ENCODE measurements at places on chromosomes 13 and 19.
A peak's percentile ranks its signal among the peaks of the same experiment; 100 is the strongest.

DNA sequence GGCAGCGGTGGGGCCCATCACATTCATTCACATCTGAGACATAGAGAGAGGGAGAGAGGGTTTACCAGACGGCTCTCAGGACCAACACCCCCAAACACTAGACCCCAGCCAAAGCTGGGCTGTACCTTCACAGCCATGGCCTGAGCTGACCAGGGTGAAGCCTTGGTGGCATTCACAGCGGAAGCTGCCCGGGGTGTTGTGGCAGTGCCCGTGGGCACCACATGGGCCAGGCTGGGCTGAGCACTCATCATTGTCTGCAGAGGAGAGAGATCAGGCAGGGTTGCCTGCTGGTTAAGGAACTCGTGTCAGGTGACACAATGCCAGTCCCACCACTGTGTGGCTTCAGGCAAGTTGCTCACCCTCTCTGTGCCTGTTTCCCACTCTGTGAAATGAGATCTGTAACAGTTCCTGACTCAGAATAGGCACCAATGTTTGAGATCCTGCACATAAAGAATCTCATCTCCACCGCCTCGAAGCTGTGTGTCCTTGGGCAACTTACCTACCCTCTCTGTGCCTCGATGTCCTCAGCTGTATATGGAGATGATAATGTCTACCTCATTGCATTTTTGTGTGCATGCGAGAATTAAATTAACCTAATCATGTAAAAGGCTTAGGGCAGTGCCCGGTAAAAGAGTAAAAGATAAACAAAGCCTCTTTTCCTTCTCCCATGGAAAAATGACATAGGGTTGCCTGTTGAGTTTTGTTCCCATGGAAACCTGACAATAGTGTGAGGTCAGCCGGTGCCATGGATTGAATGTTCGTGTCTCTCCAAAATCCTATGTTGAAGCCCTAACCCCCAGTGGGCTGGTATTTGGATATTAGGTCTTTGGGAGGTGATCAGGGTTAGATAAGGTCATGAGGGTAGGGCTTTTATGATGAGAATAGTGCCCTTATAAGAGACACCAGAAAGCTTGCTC, 22.9 kb downstream of the CCL25 start:
- DNase-seq: no peak

- DNase-seq: no peak
Measured at GRCh38 chr19:33269016-33269415, 33.3 kb downstream of the CEBPA start.

GRCh38 chr13:83531022-83531421, 351.3 kb downstream of the SLITRK1 start:
- DNase-seq: no peak

- DNase-seq: no peak
Measured at GRCh38 chr19:58021541-58022282, 12.1 kb upstream of the ZSCAN1 start.

GRCh38 chr13:44903574-44903985, 85.7 kb downstream of the NUFIP1 start:
- DNase-seq: peak; percentile 86

DNA sequence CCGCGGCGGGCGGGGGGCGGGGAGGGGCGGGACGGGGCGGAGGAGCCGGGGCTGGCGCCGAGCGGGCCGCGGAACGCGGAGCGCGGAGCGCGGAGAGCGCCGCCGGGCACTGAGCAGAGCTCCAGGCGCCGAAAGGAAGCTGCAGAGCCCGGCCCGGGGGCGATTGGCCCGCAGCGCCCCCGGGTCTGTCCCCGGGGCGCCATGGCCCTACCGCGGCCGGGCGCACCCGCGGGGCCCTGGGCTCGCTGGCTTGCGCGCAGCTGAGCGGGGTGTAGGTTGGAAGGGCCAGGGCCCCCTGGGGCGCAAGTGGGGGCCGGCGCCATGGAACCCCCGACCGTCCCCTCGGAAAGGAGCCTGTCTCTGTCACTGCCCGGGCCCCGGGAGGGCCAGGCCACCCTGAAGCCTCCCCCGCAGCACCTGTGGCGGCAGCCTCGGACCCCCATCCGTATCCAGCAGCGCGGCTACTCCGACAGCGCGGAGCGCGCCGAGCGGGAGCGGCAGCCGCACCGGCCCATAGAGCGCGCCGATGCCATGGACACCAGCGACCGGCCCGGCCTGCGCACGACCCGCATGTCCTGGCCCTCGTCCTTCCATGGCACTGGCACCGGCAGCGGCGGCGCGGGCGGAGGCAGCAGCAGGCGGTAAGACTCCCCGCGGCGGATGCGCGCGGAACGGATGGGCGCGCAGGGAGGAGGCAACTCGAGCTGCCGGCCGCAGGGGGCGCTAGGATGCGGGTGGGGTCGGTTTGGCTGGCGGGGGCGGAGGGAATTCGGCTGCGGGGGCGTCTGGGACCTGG, at the start of gene PDE4A:
PDE4A (plus strand) TSS at position 95 of the 796 bp plus-strand sequence; CDS start at position 322, 227 bp downstream.
- DNase-seq: no peak

DNA sequence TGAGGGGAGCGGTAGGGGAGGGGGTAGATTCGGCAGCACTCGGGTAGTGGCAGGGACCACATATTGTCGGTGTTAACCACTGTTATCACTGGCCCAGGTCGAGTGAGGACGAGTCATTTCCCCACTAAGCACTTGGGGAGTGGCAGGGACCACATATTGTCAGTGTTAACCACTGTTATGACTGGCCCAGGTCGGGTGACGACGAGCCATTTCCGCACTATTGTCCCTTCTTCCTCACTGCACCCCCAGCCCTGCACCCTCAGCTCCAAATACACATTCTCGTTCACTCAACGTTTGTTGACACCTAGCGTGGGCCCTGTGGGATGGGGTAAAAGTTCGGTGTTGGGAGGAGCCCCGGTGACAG, 467 bp upstream of the CLN5 start:
- no peak for DNase-seq

DNA sequence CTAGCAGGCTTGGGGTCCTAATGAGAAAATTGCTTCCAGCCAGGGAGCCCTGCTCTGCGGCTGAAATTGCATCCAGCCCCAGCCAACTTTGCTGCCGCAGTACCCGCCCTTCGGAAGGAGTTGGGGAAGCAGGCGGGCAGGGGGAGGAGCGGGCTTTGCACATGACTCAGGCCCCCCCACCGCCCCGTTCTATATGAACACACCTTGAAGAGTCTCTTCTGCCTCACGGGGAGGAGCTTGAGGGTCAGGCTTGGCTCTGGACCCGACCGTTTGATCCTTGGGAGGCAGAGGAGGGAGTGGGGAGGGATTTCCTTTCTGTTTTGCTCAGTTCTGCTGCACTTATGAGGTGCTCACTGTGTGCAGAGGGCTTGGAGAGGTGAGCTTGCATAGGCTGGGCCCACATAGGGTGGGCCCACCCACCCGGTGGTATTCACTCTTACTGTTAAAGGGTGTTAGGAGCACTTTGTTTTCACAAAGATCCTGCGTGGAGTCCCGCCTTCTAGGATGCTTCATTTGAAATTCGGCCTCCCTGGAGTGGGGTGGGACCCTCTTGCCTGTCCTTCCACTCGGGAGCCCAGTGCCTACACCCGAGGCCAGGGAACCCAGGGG, 46.5 kb downstream of the LYL1 start:
- DNase-seq: peak; percentile 61

- DNase-seq: no peak
Measured at GRCh38 chr19:21705393-21705792, 62.0 kb downstream of the ZNF100 start.

GRCh38 chr13:92967923-92968322, 258.7 kb upstream of the GPC6 start:
- no peak for DNase-seq

GRCh38 chr19:36152019-36152351, 262 bp downstream of the COX7A1 start:
- DNase-seq: no peak

DNA sequence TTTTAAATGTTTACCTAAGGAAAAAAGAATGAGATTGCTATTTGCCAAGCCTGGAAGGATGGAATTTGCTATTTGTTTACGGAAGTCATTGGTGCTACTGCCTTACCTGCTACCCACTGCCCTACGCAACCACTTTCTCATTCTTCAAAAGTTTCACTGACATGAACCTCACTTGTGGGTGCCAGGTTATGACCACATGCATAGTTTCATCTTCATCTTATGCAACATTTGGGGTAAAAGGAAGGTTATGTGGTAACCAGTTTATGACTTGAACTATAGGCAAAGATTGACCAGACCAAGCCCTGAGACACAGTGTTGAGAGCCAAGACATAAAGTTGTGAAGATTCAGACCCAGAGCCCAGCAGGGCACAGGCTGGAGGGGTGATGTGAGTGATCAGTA, 142.5 kb downstream of the LACC1 start:
- no peak for DNase-seq

DNA sequence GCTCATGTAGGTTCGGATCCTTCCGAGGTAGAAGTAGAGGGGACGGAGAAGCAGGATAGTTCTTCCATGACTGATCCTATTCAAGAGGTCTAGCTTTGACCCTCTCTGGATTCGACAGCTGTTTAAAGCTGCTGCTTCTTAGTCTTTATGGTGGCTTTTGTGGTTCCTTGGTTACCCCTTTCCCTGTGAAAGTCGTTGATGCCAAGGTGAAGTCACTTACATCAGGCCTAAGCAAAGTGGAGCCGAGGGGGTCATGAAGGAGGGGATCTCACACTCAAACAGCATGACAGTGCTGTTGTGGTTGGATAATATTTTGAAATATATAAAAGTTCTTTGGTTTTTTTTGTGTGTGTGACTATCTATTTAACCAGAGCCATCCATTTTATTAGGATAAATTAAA, 8.1 kb downstream of the CCDC70 start:
- no peak for DNase-seq

- DNase-seq: no peak
Measured at GRCh38 chr13:97630725-97631124, 196.8 kb downstream of the RAP2A start.

DNA sequence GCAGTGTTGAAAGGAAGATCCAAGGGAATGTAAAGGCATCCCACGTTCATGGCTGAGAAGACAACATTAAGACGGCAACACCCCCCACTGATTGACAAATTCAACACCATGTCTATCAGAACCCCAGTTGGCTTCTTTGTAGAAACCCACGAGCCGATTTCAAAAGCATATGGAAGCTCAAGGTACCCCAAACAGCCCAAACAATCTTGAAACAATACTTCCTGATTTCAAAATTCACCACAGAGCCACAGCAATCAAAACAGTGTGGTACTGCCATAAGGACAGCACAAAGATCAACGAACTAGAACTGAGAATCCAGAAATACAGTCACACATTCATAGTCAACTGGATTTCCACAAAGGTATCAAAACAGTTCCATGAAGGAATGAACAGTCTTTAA, 6.2 kb downstream of the MIER2 start:
- DNase-seq: no peak

- DNase-seq: peak; percentile 41
Measured at GRCh38 chr19:46753420-46754155, 7.3 kb upstream of the STRN4 start.

DNA sequence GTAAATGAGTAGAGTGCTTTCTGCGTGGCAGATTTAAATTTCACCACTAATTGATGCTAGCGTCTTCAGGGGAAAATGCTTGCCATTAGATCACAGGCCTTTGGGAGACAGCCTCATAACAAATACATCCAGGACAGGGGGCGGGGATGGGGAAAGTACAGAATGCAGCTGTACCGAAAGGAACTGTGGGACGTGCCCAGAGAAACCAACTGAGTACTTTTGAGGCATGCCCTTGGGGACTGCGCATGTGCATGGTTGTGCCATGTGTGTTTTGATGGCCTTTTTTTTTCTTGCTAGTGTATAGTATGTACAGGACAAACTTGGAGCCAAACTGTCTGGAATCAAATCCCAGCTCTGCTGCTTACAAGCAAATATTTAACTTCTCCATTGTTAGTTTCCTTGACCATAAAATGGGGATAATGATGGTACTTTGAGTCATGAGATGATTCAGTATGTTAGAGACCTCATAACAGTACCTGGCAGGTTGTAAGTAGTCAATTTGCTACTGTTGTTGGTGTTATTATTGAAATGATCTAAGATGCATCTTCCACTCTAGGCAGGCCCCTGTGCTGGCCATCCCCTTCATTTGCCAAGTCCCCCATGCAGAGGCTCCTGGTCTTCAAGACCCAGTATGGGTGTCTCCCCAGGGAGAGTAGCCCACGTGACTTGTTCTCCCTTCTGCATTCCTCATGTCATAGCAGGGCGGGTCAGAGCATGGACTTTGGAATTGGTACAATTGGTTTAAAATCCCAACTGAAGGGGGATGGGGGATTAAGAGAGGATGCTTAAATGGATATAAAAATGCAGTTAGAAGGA, 68.3 kb upstream of the NPAS1 start:
- DNase-seq: no peak

DNA sequence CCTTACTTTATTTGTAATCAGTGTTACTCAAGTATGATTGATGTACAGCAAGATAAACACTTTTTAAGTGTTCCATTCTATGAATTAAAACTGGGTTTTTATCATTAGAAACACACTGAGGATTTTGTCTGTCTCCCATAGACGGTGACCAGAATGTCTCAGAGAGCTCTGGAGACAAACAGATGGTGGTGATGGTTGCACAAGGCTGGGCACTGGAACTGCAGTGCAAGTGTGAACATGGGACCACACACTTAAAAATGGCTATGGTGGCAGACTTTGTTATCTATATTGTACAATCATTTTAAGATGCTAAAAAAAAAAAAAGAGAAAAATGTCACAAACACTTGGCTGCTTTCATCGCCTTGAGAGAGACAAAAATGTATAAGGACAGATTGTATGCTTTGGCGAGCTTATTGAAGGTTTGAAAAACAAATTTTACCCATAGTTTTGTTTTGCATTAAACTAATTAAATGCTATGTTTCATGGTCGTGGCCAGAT, 273.0 kb downstream of the SHISA2 start:
- no peak for DNase-seq

- no peak for DNase-seq
Measured at GRCh38 chr19:29495091-29495490, 30.7 kb upstream of the VSTM2B start.

- no peak for DNase-seq
Measured at GRCh38 chr13:73544175-73544574, 485.4 kb downstream of the KLF5 start.

DNA sequence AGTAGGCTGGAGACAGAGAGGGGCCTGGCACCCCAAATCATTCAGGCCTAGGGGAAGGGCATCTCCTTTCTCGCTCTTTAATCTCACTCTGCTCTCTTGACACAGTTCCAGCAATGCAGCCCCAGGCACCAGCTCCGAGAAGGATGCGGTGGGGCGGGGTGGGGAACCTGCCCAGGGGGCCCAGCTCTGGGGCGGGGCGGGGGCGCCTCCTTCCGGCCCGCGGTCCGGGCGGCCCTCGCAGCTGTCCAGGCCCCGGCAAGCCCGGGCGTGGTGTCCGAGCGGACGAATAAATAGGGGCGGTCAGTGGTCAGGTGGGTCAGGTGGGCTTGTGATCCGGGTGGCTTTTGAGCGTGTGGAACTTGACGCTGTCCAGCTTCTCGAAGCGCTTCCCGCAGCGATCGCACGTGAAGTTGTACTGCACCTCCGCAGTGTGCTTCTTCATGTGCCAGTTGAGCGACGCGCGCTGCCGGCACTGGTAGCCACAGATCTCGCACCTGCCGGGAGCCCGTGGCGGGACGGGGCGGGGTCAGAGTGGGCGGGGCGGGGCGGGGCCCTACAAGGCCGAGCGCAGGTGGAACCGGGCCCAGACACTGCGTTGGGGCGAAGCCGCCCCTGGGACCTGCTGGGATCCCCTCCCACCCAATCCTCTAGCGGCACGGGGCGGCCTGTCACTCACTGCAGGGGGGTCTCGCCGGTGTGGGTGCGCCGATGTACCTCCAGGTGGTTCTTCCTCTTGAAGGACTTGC, 2.7 kb upstream of the ELAVL3 start:
- DNase-seq: no peak
